Type B pancreatic cell (in vitro differentiated cells): ENCODE measurements at places on chromosomes 7 and 10. TPM values are rescaled to one million over a fixed set of nuclear protein-coding genes. Genes with fewer than 3 reads are reported as not detected.

The LIPF gene
- total RNA-seq, result 19.6 TPM in 1 of 2 replicates, not detected in the other

- peaks cover 13% of the 10 kb centered on the region for H3K4me1 ChIP-seq
- H3K27me3 ChIP-seq, result no peaks in the 10 kb centered on the region
- no peaks in the 10 kb centered on the region for H3K36me3 ChIP-seq
- no peak overlapping the region for H3K4me3 ChIP-seq
- no peak overlapping the region for H3K27ac ChIP-seq
These were observed 93.9 kb downstream of the TACC2 start for GRCh38 chr10:122082616-122083477.

GRCh38 chr7:151429237-151429559 lies 10.7 kb downstream of the CRYGN start:
- peaks cover 45% of the 10 kb centered on the region for H3K4me1 ChIP-seq
- no peaks in the 10 kb centered on the region for H3K36me3 ChIP-seq
- H3K4me3 ChIP-seq, result no peak overlapping the region
- no peaks in the 10 kb centered on the region for H3K27me3 ChIP-seq
- no peak for DNase-seq

DNA sequence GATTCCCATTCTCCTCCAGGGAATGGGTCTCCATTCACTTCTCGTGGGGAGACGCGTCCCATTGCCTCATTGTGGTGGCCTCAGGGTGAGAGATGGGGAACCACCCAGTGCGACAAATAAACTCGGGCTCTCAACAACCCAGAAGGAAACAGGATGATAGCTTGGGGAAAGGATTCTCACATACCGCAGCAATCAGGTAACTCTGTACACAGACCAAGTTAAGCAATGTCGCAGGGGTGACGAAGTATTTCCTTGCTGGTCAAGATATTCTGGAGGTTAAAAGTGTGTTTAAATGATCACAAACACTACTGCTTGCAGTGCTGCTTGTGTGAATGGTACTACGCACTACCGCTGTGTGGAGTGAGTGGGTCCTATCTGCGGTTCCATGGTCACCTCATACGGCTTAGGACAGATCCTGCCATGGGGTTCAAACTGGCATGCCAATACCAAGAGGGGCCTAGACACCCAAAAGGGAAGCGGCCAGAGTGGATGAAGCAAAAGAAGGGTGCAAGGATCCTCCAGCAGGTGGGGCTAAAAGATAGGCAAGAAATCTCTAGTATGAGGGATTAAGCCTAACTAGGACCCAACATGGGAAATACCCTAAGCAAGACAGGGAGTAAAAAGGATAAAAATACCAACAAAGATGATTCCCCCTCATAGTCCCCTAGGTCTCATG lies 143.8 kb upstream of the TMEM106B start:
- no peaks in the 10 kb centered on the region for H3K36me3 ChIP-seq
- peaks cover 6% of the 10 kb centered on the region for H3K4me1 ChIP-seq
- H3K27ac ChIP-seq, result peak overlapping the region; percentile 49
- DNase-seq, result no peak
- no peaks in the 10 kb centered on the region for H3K27me3 ChIP-seq

- no peaks in the 10 kb centered on the region for H3K27me3 ChIP-seq
- H3K4me3 ChIP-seq, result no peak overlapping the region
- peaks cover 5% of the 10 kb centered on the region for H3K4me1 ChIP-seq
- peaks cover 27% of the 10 kb centered on the region for H3K36me3 ChIP-seq
These were observed 78.6 kb downstream of the LCOR start for GRCh38 chr10:96910488-96911395.

DNA sequence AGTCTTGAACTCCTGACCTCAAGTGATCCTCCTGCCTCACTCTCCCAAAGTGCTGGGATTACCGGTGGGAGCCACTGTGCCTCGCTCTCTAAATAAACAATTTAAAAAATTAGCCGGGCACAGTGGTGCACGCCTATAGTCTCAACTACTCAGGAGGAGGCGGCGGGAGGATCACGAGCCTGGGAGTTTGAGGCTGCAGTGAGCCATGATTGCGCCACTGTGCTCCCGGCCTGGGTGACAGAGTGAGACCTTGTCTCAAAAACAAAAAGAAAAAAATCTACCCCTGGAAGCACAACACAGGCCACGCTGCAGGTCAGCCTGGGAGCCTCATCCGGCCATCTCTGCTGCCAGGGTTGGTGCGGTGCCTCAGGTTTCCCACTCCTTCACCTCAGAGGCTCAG lies 3.8 kb upstream of the EIF3B start:
- H3K36me3 ChIP-seq, result peaks cover 4% of the 10 kb centered on the region
- no peak for DNase-seq
- no peak overlapping the region for H3K27ac ChIP-seq
- peaks cover 2% of the 10 kb centered on the region for H3K4me1 ChIP-seq
- H3K4me3 ChIP-seq, result no peak overlapping the region

DNA sequence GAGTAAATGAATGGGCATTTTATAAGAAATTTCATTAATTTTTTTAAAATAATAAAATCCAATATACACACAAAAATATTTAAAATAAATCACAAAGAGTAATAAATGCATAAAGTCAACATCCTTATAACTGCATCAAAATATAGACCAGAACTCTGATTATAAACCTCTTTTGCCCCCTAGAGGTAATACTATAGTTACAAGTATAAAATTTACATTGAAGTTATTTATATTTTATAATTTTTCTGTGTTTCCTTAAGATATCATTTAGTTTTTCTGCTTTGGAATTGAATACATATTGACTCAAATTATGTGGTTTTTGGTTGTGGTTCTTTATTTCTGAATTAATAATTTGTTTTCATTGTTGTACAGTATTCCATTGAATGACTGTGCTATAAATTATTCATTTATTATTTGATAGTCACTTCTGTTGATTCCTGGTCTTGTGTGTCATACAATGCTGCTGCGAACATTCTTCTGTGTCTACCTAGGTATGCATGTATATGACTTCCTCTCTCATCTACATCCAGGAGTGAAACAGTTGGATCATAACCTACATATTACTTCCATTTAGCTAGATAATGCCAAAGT lies 673.6 kb downstream of the IPMK start:
- no peak overlapping the region for H3K4me3 ChIP-seq
- no peaks in the 10 kb centered on the region for H3K4me1 ChIP-seq
- no peak for DNase-seq
- no peaks in the 10 kb centered on the region for H3K36me3 ChIP-seq
- H3K27ac ChIP-seq, result no peak overlapping the region

DNA sequence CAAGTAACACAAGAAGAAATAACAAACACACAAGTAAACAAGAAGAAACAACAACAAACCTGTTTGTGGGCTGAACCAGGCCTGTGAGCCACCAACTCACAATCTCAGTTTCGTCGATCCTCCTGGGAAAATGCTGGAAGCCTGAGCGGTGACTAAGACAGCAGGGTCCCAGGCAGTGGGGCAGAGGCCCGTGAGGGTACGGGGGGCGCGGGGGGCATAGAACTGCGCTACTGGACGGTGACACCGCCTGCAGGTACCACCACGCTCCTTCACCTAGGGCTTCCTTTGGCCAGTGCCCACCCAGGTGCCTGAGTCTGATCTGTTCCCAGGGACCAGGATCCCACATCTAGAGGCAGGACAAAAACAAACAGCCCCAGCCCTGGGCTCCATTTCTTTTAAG lies 3.4 kb upstream of the CALN1 start:
- no peak for DNase-seq
- H3K27ac ChIP-seq, result no peak overlapping the region
- H3K36me3 ChIP-seq, result no peaks in the 10 kb centered on the region
- peaks cover 5% of the 10 kb centered on the region for H3K27me3 ChIP-seq
- no peaks in the 10 kb centered on the region for H3K4me1 ChIP-seq
